Dorsolateral prefrontal cortex (tissue), 122 donors: ENCODE measurements at places on chromosomes 3 and 15. TPM values are rescaled to one million over a fixed set of nuclear protein-coding genes. Genes with fewer than 3 reads are reported as not detected.

DNA sequence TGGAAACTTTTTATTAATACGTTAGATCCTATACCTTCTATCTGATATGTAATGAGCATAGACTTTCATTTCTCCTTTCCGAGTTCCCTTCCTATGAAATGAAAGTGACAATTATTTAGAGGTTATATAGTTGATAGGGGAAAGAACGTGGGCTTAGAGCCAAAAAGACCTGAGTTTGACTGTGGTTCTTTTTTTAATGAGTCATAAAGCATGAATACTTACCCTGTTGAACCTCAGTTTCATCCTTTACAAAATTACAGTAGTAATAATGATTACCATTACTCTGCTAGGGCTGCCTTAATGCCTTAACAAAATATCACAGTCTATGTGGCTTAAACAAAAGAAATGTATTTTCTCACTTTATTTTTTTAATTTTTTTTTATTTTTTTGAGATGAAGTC lies 75.9 kb downstream of the AGBL1 start:
- DNase-seq = no peak

GRCh38 chr3:172221547-172221946 lies 182.2 kb downstream of the FNDC3B start:
- no peak for DNase-seq

The SLC33A1 gene
- 24.4 TPM for total RNA-seq

DNA sequence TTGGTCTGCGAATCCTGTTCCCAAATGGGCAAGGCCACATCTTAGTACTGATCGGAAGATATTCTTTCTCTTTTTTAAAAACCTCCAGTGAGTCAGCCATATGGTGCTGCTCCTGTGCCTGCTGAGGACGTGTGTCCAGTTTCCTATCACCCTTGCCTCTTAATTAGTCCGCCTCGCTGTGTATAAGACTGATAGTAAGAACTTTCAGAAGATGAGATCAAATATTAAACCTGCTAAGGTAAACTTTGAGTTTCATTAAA lies 612 bp downstream of the UBA5 start:
- DNase-seq = no peak

DNA sequence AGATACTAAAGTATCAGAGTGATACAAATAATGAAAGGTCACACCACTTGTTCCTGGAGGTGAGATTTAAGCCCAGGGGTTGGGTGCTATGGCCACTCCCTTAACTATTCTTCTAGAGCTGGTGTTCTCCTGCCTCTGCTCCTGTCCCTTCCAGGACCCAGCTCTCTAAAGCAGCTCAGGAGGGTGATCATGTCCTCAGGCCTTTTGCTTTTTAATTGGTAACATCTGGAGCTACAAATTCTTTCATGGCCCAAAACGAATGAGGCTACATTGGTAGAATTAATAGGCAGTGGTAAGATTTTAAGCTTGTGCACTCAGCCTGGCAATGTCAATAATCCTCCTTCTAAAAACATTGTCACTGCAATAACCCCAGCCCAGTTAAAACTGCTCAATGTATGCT lies 38.2 kb upstream of the CNOT10 start:
- DNase-seq = no peak

The FAM219B gene
- 137 TPM for total RNA-seq

DNA sequence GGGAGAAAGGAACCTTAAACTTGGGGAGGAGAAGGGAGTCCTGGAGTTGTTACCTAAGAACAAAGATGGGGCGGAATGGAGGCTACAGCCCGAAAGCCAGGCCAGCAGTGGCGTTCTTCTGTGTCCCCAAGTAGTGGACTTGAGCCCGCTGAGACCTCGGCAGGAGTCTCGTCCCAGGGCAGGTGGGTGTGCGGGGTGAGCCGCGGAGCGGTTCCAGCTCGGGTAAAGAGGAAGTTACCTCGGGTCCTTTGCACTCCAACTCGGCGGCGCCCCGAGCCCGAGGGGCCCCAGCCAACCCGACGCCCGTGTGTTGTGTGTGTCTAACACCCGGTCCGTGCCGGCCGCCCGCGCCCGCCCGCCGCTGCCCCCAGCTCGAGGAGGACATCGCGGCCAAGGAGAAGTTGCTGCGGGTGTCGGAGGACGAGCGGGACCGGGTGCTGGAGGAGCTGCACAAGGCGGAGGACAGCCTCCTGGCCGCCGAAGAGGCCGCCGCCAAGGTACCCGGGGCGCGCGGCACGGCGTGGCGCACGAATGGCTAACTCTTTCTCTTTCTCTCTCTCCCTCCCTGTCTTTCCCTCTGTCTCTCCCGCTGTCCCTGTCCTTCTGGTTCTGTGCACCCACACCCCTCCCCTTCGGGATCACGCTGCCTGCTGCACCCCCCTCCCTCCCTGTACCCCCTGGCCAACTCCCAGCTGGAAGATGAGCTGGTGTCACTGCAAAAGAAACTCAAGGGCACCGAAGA lies 959 bp downstream of the TPM1 start:
- no peak for DNase-seq

DNA sequence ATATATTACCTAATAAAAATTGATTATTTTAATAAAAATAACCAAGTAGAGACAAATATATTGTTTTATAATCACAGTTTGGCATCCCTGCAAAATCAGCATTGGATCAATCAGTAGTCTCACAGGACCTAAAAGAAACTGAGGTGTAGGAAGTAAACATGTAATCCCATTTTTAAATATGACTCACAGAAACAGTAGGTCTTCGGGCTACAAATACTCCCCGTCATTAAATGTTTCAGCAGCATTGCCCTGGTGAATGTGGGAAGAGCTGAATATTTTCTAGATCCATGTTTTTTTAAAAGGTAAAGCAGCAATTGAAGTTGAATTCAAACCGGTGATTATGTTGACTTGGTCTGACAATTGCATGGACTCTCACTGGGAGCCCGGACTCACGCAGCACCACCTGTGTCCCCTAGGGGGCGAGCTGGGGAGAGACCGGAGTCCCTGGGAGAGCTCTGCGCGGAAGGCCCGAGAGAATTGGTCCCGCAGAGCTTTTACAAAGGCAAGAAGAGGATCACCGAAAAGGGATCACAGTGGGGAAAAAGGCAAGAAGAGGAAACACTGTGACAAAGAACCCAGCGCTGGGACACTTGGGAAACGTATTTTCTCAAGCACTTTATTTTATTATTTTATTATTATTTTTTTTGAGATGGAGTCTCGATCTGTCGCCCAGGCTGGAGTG lies 17.2 kb upstream of the USP3 start:
- peak; percentile 74 for DNase-seq

DNA sequence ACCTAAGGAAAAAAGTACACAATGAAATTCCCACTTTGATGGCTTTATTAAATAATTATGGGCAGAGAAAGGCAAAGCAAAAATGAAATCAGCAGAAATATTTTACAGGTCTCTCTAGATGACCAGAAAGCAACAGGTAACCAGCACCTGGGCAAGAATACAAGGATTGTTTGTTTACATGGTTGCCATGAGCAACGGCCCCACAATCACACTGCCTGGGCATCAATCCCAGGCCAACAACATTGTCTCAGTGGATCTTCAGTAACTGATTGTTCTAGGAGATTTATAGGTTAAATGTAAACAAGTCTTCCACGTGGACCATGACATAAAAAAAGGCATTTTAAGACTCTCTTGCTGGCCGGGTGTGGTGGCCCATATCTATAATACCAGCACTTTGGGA lies 82.6 kb downstream of the PDZRN3 start:
- DNase-seq = no peak

The TEX55 gene
- not detected for total RNA-seq

DNA sequence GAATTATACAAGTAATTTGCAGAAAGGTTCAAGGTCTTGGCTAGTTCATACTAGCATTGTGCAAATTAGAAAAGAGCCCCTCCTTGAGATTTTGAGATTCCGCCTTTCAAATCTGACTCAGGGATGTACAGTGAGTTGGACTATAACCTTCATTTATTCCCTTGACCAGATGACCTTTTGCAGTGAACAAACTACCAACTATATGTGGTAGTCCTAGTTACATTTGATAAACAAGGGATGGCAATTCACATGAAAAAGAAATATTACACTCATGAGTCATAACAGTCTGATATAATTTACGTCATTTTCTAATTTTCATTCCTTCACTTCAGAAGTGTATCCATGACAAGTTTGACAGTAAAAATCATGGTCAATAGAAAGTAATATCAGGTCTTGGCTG lies 860.4 kb downstream of the ROBO1 start:
- no peak for DNase-seq

DNA sequence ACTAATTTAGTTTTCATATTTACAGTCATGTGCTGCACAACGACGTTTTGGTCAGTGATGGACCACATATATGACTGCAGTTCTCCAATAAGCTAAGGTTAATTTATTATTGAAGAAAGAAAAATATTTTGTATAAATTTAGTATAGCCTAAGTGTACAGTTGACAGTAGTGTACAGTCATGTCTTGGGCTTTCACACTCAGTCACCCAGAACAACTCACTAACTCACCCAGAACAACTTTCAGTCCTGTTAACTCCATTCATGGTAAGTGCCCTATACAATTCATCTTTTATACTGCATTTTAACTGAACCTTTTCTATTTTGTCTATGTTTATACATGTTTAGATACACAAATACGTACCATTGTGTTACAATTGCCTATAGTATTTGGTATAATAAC lies 3.8 kb upstream of the GABRR3 start:
- DNase-seq = no peak

GRCh38 chr3:50194128-50194902 lies 2.9 kb downstream of the GNAT1 start:
- DNase-seq = peak; percentile 77

DNA sequence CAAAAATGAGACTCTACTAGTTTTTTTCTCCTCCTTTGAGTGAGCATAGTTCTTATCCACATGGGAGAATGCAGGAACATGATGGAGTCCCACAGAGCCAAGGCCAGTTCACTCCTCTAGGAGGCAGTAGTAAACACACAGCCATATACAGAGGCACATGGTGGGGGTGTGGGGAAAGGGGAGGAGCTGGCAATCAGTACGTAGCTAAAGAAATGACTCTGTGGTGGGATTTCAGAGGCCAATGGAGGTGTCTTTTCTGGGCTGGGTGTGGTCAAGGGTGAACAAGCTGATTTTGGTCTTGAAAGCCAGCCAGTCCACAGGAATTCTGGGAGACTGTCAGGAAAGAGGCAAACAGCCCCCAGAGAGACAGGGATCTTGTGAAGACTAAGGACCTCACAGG lies 6.6 kb upstream of the RAB11A start:
- no peak for DNase-seq

DNA sequence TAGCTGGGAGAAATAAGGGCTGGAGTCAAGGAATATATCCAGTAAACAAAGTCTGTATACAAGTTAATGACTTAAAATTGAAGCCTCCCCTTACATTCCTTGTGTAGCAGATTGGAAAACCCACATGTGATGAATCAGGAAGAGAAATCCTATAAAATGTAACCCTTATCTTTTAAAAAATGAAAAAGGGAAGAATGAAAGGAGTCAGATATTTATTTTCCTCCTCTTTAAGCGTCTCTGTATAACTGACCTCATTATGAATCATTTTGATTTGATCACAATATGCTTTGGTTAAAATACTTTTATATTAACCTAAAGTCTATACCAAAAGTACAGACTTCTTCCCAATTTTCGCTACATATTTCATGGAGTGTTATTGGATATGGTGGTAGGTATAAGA lies 316.3 kb upstream of the STAC start:
- no peak for DNase-seq

The RTP3 gene
- total RNA-seq = not detected

The EPHB1 gene
- 21.0 TPM for total RNA-seq

The LDHAL6B gene
- total RNA-seq = not detected

- DNase-seq = no peak
Measured at GRCh38 chr15:42591238-42591934, 16.0 kb downstream of the STARD9 start.

DNA sequence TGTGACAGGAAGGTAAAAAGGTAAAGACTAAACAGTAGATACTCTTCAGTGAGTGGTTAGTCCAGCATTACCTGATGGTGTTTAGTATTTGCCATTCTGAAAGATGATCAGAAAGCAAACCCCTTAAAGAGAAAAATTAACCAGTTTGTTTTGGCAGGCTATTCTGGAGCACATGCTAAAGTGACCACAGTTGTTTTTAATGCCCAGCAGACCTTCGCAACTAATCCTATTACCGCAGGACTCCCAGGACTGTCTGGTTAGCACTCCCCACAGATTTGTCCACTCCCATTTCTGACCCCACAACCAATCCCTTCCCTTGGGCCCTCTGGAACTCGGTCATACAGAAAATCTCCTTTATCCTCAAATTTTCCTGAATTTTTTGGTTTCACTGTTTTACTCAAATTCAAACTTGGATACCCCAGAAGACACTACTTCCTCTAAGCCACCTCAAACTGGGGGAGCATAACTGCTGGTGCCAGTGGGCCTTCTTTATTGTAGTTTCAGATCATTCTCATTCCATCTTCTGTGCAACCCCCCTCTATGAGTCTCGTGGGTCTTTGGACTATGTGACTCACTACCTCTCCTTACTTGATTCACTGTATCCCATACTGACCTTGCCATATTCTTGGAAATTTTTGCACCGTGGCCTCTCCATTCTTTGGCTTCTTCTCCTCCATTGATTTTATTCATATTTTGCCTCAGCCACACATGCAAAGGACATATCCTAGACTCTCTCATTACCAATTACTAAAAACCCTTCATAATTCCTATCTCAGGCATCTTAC lies 104.4 kb downstream of the RBMS3 start:
- DNase-seq = no peak

GRCh38 chr3:69505770-69506407 lies 120.0 kb upstream of the FRMD4B start:
- no peak for DNase-seq
